ENCODE measurements at places on chromosomes 11 and 22. TPM values are rescaled to one million over a fixed set of nuclear protein-coding genes. Genes with fewer than 3 reads are reported as not detected.

GRCh38 chr11:46850829-46851380 lies 4.8 kb upstream of the CKAP5 start:
- DNase-seq, result peak; percentile 69

DNA sequence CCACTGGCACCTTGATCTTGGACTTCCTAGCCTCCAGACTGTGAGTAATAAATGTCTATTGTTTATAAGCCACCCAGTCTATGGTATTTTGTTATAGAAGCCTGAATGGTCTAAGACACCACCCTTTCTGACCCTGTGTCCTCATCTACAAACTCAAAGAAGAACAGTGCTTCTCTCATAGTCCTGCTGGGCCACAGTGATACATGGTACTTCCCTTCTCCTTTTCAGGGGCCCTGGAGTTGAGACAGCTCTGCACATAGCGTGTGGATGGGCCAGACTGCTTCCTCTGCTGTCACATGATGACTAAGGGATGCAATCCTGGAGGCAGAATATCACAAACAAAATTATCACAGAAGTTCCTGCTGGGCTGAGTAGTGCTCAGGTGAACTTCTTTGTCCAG lies 5.0 kb downstream of the KCNJ11 start:
- DNase-seq, result no peak

GRCh38 chr22:28411125-28411524 lies 268.5 kb downstream of the TTC28 start:
- DNase-seq, result no peak

- DNase-seq, result no peak
These were observed 251.7 kb downstream of the GRM5 start for GRCh38 chr11:88814076-88814475.

DNA sequence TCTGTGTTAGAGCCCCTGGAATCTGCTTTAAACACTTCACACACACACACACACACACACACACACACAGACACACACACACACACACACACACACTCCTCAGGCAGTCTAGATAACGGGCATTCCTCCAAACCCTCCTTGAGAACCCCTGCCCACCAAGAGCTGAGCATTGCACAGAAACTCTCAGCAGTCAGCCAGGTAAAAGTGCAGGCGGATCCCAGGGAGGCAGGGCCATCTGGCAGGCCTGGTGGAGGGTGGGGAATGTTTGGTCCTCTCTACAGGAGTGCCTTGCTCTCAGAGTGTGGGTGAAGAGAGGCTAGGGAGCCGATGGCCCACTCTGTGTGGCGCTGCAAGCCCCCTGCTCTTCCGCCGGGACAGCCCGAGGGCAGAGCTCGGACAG lies 190.2 kb downstream of the BUD13 start:
- no peak for DNase-seq

- DNase-seq, result no peak
These were observed 173.7 kb upstream of the ANO3 start for GRCh38 chr11:26158251-26158650.

DNA sequence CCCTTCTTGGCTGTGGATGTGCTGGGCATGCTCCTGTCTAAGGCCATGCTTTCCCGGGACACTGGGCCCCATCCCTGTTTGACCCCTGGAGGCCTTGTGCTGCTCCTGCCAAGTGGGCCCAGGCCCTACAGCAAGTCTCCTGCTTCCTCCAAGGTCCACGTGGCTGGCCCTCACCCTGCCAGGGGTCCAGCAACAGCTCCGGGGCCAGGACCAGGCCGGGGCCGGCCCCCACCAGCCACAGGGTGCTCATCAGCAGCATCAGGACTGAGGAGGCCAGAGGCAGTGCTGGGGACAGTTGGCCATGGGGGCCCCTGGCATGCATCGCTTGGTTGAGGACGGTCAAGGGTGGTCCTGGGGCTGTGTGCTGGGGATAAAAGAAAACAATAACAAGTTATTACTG lies 2.5 kb downstream of the RHBDD3 start:
- DNase-seq, result no peak

DNA sequence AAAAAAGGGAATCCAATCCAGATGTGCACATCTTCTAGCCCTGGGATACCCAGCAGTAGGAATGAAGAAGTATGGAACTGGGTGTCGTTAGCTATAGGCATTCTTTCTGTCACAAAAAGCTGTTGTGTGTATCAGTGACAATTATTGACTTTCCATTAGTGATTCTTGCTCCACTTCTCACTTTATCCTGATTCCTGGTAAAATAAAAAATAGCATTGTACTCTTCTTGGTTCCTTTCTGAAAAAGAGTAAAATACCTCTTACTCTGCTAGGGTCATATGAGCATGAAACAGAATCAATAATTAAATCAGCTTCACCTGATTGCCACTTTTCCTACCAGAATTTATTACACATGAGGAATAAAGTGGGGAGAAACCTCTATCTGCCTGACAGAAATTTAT lies at the start of gene OR52E6:
Gene OR52E6, minus strand, starts transcription at position 101 of the 400 bp plus-strand sequence. Its CDS starts 0 bp downstream, at position 101.
- no peak for DNase-seq

DNA sequence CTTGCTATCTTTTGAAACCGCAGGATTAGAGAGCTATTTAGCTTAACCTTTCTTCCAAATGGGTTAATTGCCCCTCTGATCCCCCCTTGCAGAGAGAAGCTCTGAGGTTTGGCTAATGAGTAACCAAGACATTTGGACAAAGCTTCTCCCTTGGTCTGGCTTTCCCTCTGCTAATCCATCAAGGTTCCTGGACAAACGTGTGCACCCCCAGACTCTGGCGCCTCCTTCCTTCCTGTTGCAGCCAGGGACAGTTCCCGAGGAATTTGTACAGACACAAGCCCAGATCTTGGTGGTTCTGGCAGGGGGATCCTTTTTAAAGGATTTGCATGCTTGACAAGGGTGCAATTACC lies 1.6 kb downstream of the KIAA1671 start:
- DNase-seq, result peak; percentile 21

BAIAP2L2 gene
- total RNA-seq, result 5.6 TPM

PPME1 gene
- 37.2 TPM for total RNA-seq

RGL4 gene
- total RNA-seq, result not detected

MN1 gene
- total RNA-seq, result 6.8 TPM
